ENCODE measurements at places on chromosomes 5 and 9.

DNA sequence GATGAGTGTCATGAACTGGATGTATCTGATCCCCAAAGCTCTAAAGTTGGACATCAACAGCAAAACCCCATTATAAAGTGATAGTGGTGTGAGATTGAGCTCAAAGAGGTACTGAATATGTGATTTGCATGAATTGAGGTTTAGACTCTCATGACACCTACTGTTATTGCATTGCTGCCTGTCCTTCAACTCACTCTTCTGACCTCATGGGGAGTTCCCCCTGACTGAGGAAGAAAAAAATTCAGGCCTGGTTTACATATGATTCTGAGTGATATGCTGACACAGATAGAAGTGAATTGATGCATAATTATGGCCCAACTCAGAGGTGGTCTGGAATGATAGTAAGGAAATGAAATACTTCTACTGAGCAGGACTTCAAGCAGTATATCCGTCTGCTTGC is 76.2 kb upstream of the CHD1 start:
- peak; percentile 33 for DNase-seq

DNA sequence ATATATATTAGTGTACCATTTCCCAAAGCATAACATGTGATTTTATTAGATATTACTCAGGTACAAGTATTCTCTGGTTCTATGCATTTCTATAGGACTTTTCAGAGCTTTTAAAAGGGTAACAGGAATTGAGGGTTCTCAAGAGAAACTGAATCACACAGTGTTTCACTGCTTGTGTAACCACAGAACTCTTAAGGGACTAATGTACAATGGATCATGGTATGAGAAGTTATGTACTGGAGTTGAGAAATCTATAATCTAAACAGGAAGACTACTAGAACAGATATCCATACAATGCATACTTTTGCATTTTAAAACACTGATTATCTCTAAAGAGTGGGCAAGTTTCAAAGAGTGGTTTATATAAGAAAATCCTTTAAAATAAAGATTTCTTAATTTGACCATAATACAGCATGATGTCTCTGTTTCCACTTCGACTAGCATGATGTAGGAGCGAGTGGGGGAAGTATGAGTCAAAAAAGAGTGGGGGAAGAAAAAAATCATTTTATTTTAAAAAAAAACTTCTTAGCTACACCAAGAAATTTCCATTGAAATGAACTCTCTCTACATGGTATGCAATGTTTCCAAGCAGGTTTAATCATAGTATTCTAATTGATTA is 183.5 kb downstream of the RFX3 start:
- DNase-seq = no peak

- no peak for DNase-seq
These were observed 94.1 kb downstream of the NSG2 start for GRCh38 chr5:174139623-174140022.

- no peak for DNase-seq
These were observed 835.9 kb upstream of the ZNF608 start for GRCh38 chr5:125582352-125582751.

DNA sequence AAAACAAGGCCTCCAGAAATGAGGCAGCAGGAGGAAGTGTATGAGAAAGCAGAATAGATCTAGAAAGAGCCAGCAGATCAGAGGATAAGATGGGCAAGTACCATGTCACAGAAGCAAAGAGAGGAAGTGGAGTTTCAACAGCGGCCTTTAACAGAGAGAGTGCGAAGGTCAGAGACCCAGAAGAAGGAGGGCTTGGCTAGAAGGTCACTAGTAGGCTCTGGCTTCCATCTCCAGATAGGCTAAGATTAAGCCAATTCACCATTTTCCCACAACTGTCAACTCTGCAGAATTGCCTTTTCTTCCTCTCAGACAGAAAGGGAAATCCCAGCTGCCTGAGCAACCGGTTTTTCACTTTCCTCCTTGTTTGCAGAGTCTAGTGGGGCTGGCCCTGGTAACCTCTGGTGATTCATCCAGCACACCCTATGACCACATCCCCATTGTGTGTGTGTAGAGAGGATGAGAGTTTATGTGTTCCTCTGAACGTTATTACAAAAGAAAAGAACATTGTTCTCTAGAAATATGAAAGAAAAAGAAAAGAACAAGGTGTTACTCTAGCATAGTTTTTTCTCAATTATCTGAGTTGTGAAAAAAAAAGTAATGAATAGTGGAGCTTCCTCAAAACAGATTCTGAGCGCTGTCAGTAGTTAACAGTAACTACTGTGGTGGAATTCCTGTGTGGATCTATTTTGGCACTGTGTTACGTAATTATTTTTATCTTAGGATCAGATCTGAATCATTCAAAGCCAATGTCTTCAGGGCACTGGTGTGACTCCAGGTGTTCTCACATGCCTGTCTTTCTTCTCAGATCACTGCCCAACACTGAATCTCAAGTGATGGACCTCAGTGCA is 220.4 kb downstream of the ARRDC3 start:
- no peak for DNase-seq

- DNase-seq = peak; percentile 41
These were observed 7.1 kb upstream of the AGPAT2 start for GRCh38 chr9:136694163-136694871.

GRCh38 chr9:27151693-27152404 is 42.8 kb downstream of the TEK start:
- no peak for DNase-seq

DNA sequence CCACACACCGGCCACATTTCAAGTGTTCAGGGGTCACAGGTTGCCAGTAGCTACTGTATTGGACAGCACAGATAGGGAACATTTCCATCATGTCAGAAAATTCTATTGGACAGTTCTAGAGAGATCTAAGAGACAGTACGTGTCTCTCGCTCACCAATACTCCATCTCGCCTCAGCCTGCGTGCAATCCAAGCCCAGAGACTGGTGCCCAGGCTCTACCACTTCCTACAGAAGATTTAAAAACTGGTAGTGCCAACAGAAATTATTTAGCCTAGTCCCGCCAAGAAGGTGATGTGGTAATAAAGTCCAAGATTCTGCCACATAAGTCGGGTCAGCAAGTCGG is 390 bp upstream of the SNX2 start:
- DNase-seq = no peak

GRCh38 chr9:130088051-130088450 is 34.3 kb downstream of the GPR107 start:
- no peak for DNase-seq

GRCh38 chr5:142878638-142879037 is 108.5 kb downstream of the ARHGAP26 start:
- no peak for DNase-seq

DNA sequence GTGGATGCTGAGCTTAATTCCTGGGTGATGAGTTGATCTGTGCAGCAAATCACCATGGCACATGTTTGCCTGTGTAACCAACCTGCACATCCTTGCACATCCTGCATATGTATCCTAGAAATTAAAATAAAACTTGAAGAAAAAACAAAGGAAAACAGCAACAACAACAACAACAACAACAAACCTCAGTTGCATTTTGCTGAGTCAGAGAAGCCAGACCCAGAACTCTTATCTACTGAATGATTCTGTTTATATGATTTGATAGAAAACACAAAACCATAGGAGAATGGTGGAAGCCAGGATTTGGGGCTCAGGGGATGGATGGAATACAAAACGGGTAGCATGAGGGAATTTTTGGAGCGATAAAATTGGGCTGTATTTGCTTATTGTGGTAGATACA is 215.8 kb upstream of the PPP1R2B start:
- DNase-seq = no peak

- DNase-seq = no peak
These were observed 48.5 kb upstream of the ZNF354A start for GRCh38 chr5:178778919-178779318.

All from NAMALWA (cell line).